Breast epithelium (tissue), 4 donors: ENCODE measurements at places on chromosomes 12 and 14.
A peak's percentile ranks its signal among the peaks of the same experiment; 100 is the strongest.

DNA sequence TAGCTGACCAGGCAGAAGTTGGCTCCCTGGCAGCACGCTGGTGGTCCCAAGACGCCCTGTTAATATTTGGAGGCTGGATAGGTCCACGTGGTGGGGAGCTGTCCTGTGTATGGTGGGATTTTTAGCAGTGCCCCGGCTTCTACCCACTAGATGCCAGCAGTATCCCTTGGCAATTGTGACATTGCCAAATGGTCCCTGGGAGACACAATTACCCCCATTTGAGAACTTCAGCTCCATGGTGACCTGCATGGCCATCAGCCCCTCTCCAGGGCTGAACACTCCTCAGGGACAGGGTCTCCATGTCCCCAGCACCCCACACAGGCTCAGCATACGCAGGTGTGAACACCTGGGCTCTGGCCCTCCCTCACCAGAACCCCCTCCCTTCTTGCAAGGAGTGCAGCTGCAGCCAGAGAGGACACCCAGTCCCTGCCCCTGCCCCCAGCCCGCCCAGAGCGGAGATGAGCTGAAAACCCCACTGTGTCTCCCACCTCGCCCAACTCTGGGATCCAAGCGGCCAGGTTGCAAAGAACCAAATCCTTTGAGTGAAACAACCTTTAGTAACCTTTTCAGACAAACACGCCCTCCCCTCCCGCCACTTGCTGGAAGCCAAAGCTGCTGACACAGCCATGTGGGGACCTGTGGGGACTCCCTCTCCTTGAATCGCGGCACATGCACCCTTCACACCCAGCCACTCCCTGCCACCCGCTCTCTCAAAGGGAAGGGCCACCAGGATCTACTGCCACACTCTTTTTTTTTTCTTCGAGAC lies 120.4 kb downstream of the CALM1 start:
- H3K36me3 ChIP-seq, result no peaks in the 10 kb centered on the region
- peaks cover 4% of the 10 kb centered on the region for H3K4me1 ChIP-seq
- no peaks in the 10 kb centered on the region for H3K27me3 ChIP-seq
- no peak overlapping the region for H3K4me3 ChIP-seq
- DNase-seq, result no peak
- no peak overlapping the region for H3K27ac ChIP-seq

DNA sequence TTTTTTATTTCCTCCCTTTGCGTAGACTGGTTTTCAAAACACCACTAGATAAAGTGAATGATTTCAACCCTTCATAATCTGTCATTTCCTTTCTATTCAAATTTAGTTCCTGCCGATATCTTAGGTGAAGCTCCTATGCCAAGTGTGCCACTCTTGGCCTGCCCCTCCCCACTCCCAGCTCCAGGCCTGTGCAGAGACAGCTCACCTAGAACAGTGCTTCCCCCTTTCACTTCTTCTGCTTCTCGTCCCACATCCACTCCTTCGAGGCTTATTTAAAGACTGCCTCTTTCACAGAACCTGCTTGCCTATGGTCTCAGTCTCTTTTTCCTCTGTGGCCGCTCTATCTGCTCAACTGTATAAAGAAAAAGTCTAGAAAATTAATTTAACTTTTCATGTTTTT lies 473.8 kb downstream of the RAD51B start:
- peak overlapping the region; percentile 73 for H3K27ac ChIP-seq
- no peak overlapping the region for H3K4me3 ChIP-seq
- DNase-seq, result no peak
- H3K27me3 ChIP-seq, result no peaks in the 10 kb centered on the region
- no peaks in the 10 kb centered on the region for H3K4me1 ChIP-seq
- no peaks in the 10 kb centered on the region for H3K36me3 ChIP-seq

- no peak overlapping the region for H3K27ac ChIP-seq
- no peak overlapping the region for H3K4me3 ChIP-seq
- no peaks in the 10 kb centered on the region for H3K4me1 ChIP-seq
- peak; percentile 0 for DNase-seq
Measured at GRCh38 chr12:117202033-117202432, 11.8 kb upstream of the FBXO21 start.

GRCh38 chr12:11773889-11774677 lies 124.6 kb downstream of the ETV6 start:
- H3K27ac ChIP-seq, result peak overlapping the region; percentile 41
- H3K36me3 ChIP-seq, result no peaks in the 10 kb centered on the region
- H3K4me3 ChIP-seq, result no peak overlapping the region
- H3K27me3 ChIP-seq, result no peaks in the 10 kb centered on the region
- no peak for DNase-seq

DNA sequence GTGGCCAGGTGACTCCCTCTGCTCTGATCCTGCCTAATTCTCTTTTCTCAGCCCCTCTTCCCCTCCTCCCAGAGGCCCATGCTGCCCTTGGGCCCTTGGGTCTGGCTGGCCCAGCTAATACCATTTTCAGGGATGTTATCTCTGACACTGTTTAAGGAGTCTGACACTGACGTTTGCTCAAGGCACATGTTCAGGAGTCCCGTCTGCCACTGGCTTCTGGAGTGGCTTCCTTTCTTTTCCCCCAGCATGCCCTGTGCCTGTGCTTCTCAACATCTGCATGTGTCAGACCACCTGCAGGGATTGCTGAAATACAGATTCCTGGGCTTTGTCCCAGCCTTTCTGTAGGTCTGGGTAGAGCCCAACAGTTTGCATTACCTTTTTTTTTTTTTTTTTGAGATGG lies 128.9 kb downstream of the BCL11B start:
- H3K27ac ChIP-seq, result no peak overlapping the region
- H3K36me3 ChIP-seq, result no peaks in the 10 kb centered on the region
- DNase-seq, result no peak
- H3K27me3 ChIP-seq, result no peaks in the 10 kb centered on the region
- H3K4me3 ChIP-seq, result no peak overlapping the region

- no peaks in the 10 kb centered on the region for H3K27me3 ChIP-seq
- DNase-seq, result no peak
- no peak overlapping the region for H3K4me3 ChIP-seq
- H3K4me1 ChIP-seq, result no peaks in the 10 kb centered on the region
Measured at GRCh38 chr12:65935906-65936901, 111.9 kb downstream of the HMGA2 start.

- no peak overlapping the region for H3K4me3 ChIP-seq
- H3K4me1 ChIP-seq, result no peaks in the 10 kb centered on the region
- no peak for DNase-seq
- no peaks in the 10 kb centered on the region for H3K27me3 ChIP-seq
Measured at GRCh38 chr14:102798926-102799325, 21.7 kb downstream of the TRAF3 start.

DNA sequence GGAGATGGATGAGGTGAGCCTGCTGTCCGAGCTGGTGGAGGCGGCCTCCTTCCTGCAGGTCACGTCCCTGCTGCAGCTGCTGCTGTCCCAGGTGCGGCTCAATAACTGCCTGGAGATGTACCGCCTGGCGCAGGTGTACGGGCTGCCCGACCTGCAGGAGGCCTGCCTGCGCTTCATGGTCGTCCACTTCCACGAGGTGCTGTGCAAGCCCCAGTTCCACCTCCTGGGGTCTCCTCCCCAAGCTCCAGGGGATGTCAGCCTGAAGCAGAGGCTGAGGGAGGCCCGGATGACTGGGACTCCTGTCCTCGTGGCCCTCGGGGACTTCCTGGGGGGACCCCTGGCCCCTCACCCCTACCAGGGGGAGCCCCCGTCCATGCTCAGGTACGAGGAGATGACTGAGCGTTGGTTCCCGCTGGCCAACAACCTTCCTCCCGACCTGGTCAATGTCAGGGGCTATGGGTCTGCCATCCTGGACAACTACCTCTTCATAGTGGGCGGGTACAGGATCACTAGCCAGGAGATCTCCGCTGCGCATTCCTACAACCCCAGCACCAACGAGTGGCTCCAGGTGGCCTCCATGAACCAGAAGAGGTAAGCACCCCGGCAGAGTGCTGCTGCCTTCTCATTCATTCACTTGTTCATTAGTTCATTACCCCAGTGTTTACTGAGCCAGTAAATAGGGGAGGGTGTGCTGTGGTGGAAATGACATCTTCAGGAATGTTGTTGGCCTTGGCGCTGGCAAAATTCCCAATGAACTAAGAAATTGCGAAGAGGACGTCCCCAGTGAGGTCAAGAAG lies 774 bp upstream of the MANSC4 start:
- H3K36me3 ChIP-seq, result no peaks in the 10 kb centered on the region
- H3K4me1 ChIP-seq, result peaks cover 4% of the 10 kb centered on the region

GRCh38 chr14:54147282-54147681 lies 190.7 kb upstream of the BMP4 start:
- H3K4me3 ChIP-seq, result no peak overlapping the region
- no peak overlapping the region for H3K27ac ChIP-seq
- no peaks in the 10 kb centered on the region for H3K4me1 ChIP-seq
- no peaks in the 10 kb centered on the region for H3K27me3 ChIP-seq
- no peaks in the 10 kb centered on the region for H3K36me3 ChIP-seq

- no peaks in the 10 kb centered on the region for H3K36me3 ChIP-seq
- no peak overlapping the region for H3K27ac ChIP-seq
Measured at GRCh38 chr12:59151243-59151642, 230.9 kb upstream of the LRIG3 start.

DNA sequence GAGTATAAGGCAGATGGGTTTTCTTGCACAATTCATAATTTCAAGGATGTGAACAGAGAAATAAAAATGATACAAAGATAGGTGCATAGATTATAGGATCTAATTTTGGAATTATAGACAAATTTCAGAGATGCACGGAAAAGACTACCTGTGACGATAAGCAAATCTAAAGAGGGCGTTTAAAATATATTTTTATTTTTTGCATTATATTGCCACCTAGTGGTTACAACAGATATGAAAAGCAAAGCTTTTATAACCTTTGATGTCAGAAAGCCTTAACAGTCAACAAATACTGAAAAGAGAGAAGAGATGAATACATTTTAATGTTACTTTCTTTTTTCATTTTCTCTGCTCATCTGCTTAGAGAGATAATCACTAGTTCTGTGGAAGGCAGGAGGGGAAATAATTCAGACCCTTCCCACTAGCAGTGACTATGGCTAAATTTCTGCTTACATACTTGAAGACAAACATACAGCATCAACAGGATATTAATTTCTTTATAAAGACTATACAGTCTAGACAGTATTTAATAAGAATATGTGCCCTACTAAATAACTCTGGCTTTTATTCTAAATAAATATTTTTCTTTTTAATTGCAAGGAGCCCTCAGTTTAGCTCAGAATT lies 46.3 kb downstream of the NTS start:
- DNase-seq, result no peak
- H3K27ac ChIP-seq, result no peak overlapping the region
- H3K36me3 ChIP-seq, result no peaks in the 10 kb centered on the region
- no peaks in the 10 kb centered on the region for H3K27me3 ChIP-seq
- H3K4me3 ChIP-seq, result no peak overlapping the region

- H3K36me3 ChIP-seq, result no peaks in the 10 kb centered on the region
- H3K4me1 ChIP-seq, result no peaks in the 10 kb centered on the region
- H3K27ac ChIP-seq, result no peak overlapping the region
- H3K4me3 ChIP-seq, result no peak overlapping the region
Measured at GRCh38 chr14:77603654-77604255, 12.7 kb downstream of the SPTLC2 start.

DNA sequence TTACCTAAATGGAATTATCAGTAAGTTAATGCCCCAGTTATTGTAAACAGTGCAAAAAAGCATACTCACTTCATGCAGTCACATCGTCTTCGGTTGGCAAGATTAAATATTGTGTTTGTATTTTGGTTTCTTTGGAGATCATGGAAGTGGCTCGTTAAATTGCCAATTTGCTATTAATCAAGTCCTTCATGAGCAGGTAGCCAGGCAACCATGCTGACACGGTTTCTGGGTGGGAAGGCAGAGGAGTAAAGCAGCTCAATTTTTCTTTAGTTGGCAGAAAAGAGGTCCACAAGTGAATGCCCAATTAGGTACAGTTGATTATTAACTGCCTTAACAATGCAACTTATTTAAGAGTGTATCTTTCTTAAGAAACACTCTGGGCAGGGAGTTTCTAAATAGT lies 43.9 kb downstream of the PPP4R3A start:
- peaks cover 8% of the 10 kb centered on the region for H3K36me3 ChIP-seq
- no peak for DNase-seq
- H3K27ac ChIP-seq, result no peak overlapping the region
- H3K27me3 ChIP-seq, result no peaks in the 10 kb centered on the region
- H3K4me3 ChIP-seq, result no peak overlapping the region

DNA sequence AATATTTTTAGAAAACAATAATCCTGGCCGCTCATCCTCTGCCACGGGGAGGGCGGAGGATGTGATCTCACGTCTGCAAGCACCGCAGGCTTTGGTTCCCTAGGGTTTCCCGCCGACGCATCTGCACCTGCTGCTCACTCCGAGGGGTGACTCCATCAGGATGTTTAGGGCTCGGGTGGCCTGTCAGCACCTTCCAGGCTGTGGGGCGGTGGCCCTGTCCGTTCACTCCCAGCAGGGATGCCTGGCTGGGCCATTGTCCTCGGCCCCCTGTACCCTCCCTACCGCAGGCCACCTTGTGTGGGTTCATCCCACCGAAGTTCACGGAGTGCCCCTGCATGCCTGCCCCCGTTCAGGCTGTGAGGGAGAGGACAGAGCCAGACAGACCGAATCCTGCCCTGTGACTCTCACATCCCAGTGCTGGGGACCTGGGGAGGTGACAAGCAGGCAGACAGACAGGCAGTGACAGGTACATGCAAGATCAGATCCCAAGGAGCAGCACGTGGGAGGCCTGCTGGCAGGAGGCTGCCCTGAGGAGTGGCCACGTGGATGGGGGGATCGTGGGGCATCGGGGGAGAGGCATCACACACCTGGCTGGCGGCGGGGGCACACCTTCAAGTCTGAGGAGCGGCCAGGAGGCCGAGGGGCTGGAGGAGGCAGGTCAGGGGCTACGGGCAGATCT lies 112.6 kb downstream of the ADGRD1 start:
- no peak for DNase-seq
- H3K36me3 ChIP-seq, result no peaks in the 10 kb centered on the region
- H3K27me3 ChIP-seq, result no peaks in the 10 kb centered on the region
- no peak overlapping the region for H3K27ac ChIP-seq

- H3K36me3 ChIP-seq, result no peaks in the 10 kb centered on the region
- no peaks in the 10 kb centered on the region for H3K27me3 ChIP-seq
- DNase-seq, result no peak
- peak overlapping the region; percentile 89 for H3K27ac ChIP-seq
Measured at GRCh38 chr12:49809381-49809905, 18.8 kb downstream of the NCKAP5L start.

DNA sequence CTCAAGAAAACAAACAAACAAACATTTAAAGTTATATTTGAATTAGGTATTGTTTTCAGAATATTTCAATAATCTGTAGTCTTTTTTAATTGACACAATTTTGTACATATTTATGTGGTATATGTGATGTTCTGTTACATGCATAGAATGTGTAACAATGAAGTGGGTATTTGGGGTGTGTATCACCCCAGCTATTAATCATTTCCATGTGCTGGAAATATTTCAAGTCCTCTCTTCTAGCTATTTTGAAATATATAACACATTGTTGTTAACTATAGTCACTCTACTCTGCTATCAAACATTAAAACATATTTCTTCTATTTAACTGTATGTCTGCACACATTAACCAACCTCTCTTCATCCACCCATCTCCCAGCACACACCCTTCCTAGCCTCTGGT lies 32.0 kb upstream of the SIX1 start:
- no peaks in the 10 kb centered on the region for H3K4me1 ChIP-seq
- H3K4me3 ChIP-seq, result no peak overlapping the region
- H3K36me3 ChIP-seq, result no peaks in the 10 kb centered on the region
- no peaks in the 10 kb centered on the region for H3K27me3 ChIP-seq
- no peak overlapping the region for H3K27ac ChIP-seq

- H3K27me3 ChIP-seq, result no peaks in the 10 kb centered on the region
- H3K27ac ChIP-seq, result no peak overlapping the region
- H3K36me3 ChIP-seq, result no peaks in the 10 kb centered on the region
- no peak overlapping the region for H3K4me3 ChIP-seq
- no peaks in the 10 kb centered on the region for H3K4me1 ChIP-seq
Measured at GRCh38 chr12:67524861-67525616, 123.5 kb upstream of the DYRK2 start.

- H3K27me3 ChIP-seq, result no peaks in the 10 kb centered on the region
- H3K4me1 ChIP-seq, result no peaks in the 10 kb centered on the region
- no peak overlapping the region for H3K27ac ChIP-seq
- H3K4me3 ChIP-seq, result peak overlapping the region; percentile 87
- no peaks in the 10 kb centered on the region for H3K36me3 ChIP-seq
Measured at GRCh38 chr12:40107098-40107802, 1.4 kb upstream of the SLC2A13 start.
